ENCODE measurements at places on chromosomes 13 and 19. TPM values are rescaled to one million over a fixed set of nuclear protein-coding genes. Genes with fewer than 3 reads are reported as not detected.

Gene OR7D2
- total RNA-seq: 0.05 TPM

Gene DACT3
- 2.9 TPM for total RNA-seq

Gene ZNF575
- 3.4 TPM for total RNA-seq

Gene NLRP7
- total RNA-seq: not detected

Gene TEX29
- total RNA-seq: 0.46 TPM

DNA sequence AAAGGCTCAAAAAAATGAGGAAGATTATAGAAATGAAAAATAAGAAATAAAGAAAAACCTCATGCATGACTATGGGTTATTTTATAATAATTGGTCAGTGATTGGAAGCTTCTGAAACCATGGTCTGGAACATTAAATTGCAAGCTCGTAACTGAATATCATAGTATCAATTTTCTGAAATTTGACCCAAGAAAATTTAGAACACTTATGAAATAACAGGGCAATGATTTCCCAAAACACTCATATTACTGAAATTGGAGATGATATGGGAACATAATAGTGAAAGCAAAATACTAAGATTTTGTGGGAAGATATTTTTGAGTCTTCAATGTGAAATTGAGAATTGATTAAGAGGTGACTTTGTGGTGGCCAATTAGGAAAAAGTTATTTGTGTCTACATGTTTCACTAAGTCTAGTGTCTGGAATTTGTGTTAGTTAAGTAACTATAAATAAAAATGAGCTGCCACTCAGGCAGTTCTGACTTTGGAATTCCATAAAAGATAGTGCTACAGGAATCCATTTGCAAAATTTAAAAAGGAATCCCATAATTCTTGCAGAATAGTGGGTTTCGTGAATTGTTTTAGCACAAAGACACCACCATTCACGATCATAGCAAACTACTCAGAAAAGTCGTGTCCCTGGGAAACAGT is 603.0 kb downstream of the LMO7 start:
- no peak overlapping the region for H3K4me3 ChIP-seq
- no peak overlapping the region for H3K27ac ChIP-seq
- no peaks in the 10 kb centered on the region for H3K36me3 ChIP-seq

DNA sequence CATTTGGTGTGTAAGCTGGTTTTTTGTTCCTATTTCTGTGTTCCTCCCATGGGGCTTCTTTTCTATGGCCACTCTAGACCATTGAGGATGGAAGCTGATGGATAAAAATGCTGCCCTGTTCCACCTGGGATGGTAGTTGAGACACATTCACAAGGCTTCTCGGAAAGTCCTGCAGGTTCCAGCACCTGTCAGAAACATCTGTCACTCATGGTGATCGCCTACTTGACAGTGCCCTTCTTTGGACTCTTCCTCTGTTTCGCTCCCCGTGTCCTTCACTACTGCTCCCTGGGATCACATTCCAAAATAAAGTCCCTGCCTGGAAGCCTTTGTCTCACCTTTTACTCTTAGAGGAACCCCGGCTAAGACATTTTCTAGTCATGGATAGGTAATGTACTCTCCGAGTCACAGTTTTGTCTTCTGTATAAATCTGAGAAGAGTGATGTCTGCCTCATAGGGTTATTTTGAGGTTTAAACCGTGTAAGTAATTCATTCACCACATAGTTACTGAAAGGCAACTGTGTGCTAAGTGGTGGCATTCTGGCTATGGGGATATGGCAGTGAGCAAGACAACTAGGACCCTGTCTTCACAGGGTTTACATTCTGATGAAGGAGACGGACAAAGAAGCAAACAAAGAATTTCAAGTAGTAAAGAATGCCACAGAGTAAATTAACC is 21.0 kb downstream of the UBAC2 start:
- peaks cover 92% of the 10 kb centered on the region for H3K4me1 ChIP-seq
- peaks cover 38% of the 10 kb centered on the region for H3K36me3 ChIP-seq
- DNase-seq: no peak
- H3K4me3 ChIP-seq: peak overlapping the region; percentile 7

GRCh38 chr13:63086286-63086685 is 1670.6 kb upstream of the PCDH20 start:
- no peaks in the 10 kb centered on the region for H3K27me3 ChIP-seq
- no peaks in the 10 kb centered on the region for H3K4me1 ChIP-seq
- H3K36me3 ChIP-seq: no peaks in the 10 kb centered on the region
- no peak overlapping the region for H3K4me3 ChIP-seq

GRCh38 chr19:40567040-40567749 is 9.5 kb upstream of the SHKBP1 start:
- no peaks in the 10 kb centered on the region for H3K36me3 ChIP-seq
- no peak overlapping the region for H3K27ac ChIP-seq
- H3K4me3 ChIP-seq: no peak overlapping the region
- no peak for DNase-seq

- no peaks in the 10 kb centered on the region for H3K36me3 ChIP-seq
- H3K4me3 ChIP-seq: no peak overlapping the region
- no peak overlapping the region for H3K27ac ChIP-seq
- no peaks in the 10 kb centered on the region for H3K27me3 ChIP-seq
These were observed 329.0 kb downstream of the OLFM4 start for GRCh38 chr13:53357582-53357981.

- DNase-seq: no peak
- H3K36me3 ChIP-seq: no peaks in the 10 kb centered on the region
- H3K27me3 ChIP-seq: peaks cover 29% of the 10 kb centered on the region
- no peaks in the 10 kb centered on the region for H3K4me1 ChIP-seq
- H3K4me3 ChIP-seq: no peak overlapping the region
These were observed 46.8 kb upstream of the SPACA7 start for GRCh38 chr13:112329376-112329775.

DNA sequence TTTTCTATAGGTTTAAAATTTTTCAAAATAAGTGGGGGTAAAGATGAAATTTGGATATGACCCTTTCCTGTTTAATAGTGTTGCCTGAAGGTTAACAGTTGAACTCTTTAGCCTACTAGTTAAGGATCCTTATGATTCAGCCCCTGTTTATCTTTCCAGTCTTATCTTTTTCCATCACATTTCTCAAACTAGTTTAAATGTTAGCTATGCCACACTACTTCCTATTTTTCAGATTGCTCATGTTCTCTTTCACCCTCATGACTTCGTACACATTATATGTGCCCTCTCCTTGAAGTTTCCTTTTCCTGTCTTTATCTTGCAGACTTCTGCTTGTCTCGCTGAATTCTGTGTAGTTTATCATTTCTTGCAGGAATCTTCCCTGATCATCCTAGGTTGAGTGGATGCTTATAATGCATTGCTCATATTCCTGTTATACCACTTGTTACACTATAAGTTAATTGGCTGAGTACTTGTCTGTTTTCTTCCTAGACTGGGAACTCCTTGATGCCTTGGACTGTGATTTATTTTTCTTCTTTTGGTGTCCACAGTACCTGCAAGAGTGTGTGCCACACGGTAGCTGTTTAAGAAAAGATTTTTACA is 86.7 kb downstream of the FNDC3A start:
- no peak overlapping the region for H3K4me3 ChIP-seq
- H3K27me3 ChIP-seq: no peaks in the 10 kb centered on the region
- no peak overlapping the region for H3K27ac ChIP-seq
- H3K36me3 ChIP-seq: peaks cover 24% of the 10 kb centered on the region
- H3K4me1 ChIP-seq: peaks cover 10% of the 10 kb centered on the region

DNA sequence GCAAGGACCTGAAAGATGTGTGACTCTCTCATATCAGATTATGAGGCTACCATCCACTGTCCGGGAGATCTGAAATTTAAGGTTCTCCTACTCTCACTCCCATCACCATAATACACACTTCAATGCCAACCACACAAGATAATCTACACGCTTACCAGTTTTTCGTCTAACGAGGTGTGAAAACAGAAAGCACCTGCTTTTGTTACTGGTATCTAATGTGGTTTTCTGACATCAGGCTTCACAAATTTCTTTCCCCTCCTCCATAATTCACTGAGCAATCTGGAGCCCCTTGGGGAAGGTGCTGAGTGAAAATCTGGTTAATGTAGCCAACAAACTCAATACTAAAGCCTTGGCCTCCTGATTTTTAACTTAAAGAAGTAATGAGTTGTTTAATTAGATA is 10.1 kb upstream of the LRCH1 start:
- no peak overlapping the region for H3K27ac ChIP-seq
- H3K27me3 ChIP-seq: peaks cover 2% of the 10 kb centered on the region
- DNase-seq: no peak
- peaks cover 3% of the 10 kb centered on the region for H3K4me1 ChIP-seq
- no peaks in the 10 kb centered on the region for H3K36me3 ChIP-seq
- H3K4me3 ChIP-seq: no peak overlapping the region

GRCh38 chr13:45242070-45242469 is 41.2 kb upstream of the KCTD4 start:
- no peak overlapping the region for H3K4me3 ChIP-seq
- peaks cover 4% of the 10 kb centered on the region for H3K4me1 ChIP-seq
- no peak for DNase-seq
- H3K27me3 ChIP-seq: no peaks in the 10 kb centered on the region
- no peak overlapping the region for H3K27ac ChIP-seq
- H3K36me3 ChIP-seq: peaks cover 2% of the 10 kb centered on the region

DNA sequence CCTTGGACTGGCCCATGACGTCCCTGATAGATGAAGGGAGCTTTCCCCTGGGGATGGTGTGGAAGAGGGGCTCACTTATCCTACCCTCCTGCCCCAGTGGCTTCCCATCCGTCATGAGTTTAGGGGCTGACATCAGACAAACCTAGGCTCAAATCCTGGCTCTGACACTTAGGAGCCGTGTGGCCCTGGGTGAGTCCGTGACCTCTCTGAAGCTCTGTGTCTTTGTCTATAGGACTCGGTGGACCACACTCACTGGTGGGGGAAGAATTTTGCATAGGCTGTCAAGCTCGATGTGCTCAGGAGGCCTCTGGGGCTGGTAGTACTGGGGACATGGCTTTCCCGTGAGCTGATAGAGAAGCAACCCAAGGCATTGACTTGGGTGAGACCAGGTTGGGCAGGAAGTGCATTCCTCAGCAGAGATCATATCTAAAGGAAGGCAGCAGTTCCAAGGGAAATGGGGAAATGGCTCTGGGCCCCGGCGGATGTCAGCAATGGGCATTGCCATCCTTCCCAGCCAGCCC is 17.4 kb upstream of the AP1M2 start:
- peak; percentile 26 for DNase-seq
- no peaks in the 10 kb centered on the region for H3K27me3 ChIP-seq
- H3K36me3 ChIP-seq: peaks cover 6% of the 10 kb centered on the region
- H3K27ac ChIP-seq: peak overlapping the region; percentile 99
- peaks cover 24% of the 10 kb centered on the region for H3K4me1 ChIP-seq
- peak overlapping the region; percentile 95 for H3K4me3 ChIP-seq

- no peaks in the 10 kb centered on the region for H3K4me1 ChIP-seq
- H3K27me3 ChIP-seq: no peaks in the 10 kb centered on the region
- H3K27ac ChIP-seq: no peak overlapping the region
- no peak overlapping the region for H3K4me3 ChIP-seq
- H3K36me3 ChIP-seq: no peaks in the 10 kb centered on the region
These were observed 1189.6 kb downstream of the PCDH9 start for GRCh38 chr13:66040506-66040905.

- peaks cover 14% of the 10 kb centered on the region for H3K27me3 ChIP-seq
- no peaks in the 10 kb centered on the region for H3K36me3 ChIP-seq
- H3K27ac ChIP-seq: no peak overlapping the region
- no peak for DNase-seq
- no peak overlapping the region for H3K4me3 ChIP-seq
These were observed 168.1 kb downstream of the RBM26 start for GRCh38 chr13:79237981-79238380.

DNA sequence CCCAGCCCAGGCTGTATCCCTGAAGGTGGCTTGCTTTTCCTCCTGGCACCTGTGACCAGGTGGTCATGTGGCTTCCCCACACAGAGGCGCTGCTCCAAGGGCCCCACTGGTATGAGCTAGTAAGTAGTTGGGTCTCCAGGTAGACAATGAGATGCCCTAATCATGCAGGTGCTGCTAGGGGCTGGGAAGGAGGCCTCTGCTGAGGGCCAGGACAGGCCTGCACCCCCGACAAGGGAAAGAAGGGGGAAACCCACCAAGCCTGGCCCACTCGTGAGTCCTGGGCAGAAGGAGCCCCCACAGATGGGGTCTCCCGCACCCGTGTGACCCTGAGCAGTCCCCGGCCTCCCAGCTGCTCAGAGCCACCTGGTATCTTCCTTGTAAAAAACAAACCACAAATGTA is 13.2 kb downstream of the PEX11G start:
- peaks cover 3% of the 10 kb centered on the region for H3K36me3 ChIP-seq
- H3K27ac ChIP-seq: no peak overlapping the region
- H3K27me3 ChIP-seq: no peaks in the 10 kb centered on the region

GRCh38 chr19:58274771-58275201 is 4.0 kb upstream of the ZNF8 start:
- H3K27me3 ChIP-seq: no peaks in the 10 kb centered on the region
- peaks cover 70% of the 10 kb centered on the region for H3K36me3 ChIP-seq
- no peak overlapping the region for H3K4me3 ChIP-seq

GRCh38 chr13:84658491-84659358 is 776.5 kb upstream of the SLITRK1 start:
- no peaks in the 10 kb centered on the region for H3K27me3 ChIP-seq
- no peak for DNase-seq
- H3K4me1 ChIP-seq: no peaks in the 10 kb centered on the region
- H3K4me3 ChIP-seq: no peak overlapping the region
- no peaks in the 10 kb centered on the region for H3K36me3 ChIP-seq

GRCh38 chr13:101307181-101307701 is 109.1 kb downstream of the NALCN start:
- no peak for DNase-seq
- H3K27me3 ChIP-seq: peaks cover 1% of the 10 kb centered on the region
- no peak overlapping the region for H3K4me3 ChIP-seq
- no peaks in the 10 kb centered on the region for H3K36me3 ChIP-seq

- H3K4me1 ChIP-seq: peaks cover 2% of the 10 kb centered on the region
- H3K36me3 ChIP-seq: peaks cover 4% of the 10 kb centered on the region
- H3K27me3 ChIP-seq: no peaks in the 10 kb centered on the region
- DNase-seq: no peak
- no peak overlapping the region for H3K27ac ChIP-seq
- H3K4me3 ChIP-seq: no peak overlapping the region
These were observed 22.9 kb downstream of the WDFY2 start for GRCh38 chr13:51607165-51607564.

DNA sequence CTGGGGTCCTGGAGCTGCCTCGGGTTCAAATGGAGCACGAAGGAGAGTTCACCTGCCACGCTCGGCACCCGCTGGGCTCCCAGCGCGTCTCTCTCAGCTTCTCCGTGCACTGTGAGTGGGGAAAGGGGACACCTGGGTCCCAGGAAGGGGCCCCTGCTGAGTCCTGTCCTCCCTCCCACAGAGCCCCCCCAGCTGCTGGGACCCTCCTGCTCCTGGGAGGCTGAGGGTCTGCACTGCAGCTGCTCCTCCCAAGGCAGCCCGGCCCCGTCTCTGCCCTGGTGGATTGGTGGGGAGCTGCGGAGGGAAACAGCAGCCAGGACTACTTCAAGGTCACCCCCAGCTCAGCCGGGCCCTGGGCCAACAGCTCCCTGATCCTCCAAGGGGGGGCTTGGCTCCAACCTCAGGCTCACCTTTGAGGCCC is 11.0 kb upstream of the SIGLEC11 start:
- H3K27ac ChIP-seq: no peak overlapping the region
- DNase-seq: no peak
- peaks cover 5% of the 10 kb centered on the region for H3K36me3 ChIP-seq

GRCh38 chr19:42092350-42092749 is 16.4 kb downstream of the ZNF574 start:
- no peak overlapping the region for H3K27ac ChIP-seq
- no peaks in the 10 kb centered on the region for H3K27me3 ChIP-seq
- DNase-seq: peak; percentile 68
- H3K4me3 ChIP-seq: no peak overlapping the region
- peaks cover 32% of the 10 kb centered on the region for H3K36me3 ChIP-seq
- H3K4me1 ChIP-seq: peaks cover 24% of the 10 kb centered on the region

All from activated CD4-positive, alpha-beta T cell treated with anti-CD3 and anti-CD28 coated beads for 36 hours (primary cell).